Neural progenitor cell (in vitro differentiated cells): ENCODE measurements at places on chromosomes 1 and 21.
A peak's percentile ranks its signal among the peaks of the same experiment; 100 is the strongest.

- peak; percentile 67 for DNase-seq
Observed at GRCh38 chr21:31612894-31613785, 46.4 kb upstream of the SOD1 start.

- DNase-seq = peak; percentile 29
Observed at GRCh38 chr1:42484382-42484781, 21.3 kb downstream of the CCDC30 start.

- DNase-seq = no peak
Observed at GRCh38 chr1:186225096-186225495, 150.0 kb downstream of the TPR start.

DNA sequence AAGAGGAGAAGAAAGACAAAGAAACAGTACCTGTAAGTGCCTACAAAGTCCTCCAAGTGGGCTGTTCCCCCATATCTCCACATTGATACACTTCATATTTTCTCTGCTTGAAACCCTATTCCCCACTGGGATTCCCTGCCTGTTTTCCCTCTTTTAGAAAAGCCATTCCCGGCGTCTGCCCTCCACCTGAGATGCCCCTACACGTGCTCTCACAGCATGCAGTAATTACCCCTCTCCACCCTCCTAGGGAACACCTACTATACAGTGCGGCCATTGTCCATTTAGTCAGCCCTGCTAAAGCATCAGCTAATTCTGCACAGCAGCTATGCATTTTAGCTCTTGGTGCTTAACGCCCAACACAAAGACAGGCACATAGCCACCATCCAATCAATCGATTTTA lies 135.7 kb upstream of the TIAM1 start:
- DNase-seq = peak; percentile 35

DNA sequence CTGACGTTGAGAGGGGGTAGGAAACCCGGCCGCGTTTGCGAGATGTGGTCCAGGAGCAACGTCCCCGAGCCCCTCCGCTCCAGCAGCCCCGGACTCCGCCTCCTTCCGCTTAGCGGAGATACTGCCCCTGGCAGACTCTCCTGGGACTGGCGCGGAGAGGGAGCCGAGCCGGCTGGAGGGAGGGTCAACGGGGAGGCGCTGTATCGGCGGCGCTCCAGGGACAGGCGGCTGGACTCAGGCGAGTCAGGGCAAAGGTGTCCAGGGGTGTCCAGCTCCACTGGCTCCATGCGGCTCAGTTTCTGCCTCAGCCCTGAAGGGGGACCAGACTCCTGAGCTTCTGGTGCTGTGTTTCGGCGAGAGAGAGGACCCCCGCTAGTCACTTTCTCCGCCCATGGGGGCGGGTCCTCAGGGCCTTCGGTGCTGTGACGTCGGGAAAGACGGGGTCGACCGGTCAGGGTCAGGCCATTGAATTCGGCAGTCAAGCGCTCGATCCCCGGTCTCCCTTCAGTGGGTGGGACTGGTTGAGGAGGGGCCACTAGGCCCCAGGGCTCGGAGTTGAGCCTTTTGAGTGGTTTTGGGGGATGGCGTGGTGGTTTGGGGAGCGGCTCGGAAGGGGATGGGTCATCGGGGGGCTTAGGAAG lies 2.8 kb upstream of the LIX1L start:
- DNase-seq = peak; percentile 90

- DNase-seq = no peak
Observed at GRCh38 chr1:101959456-101959855, 37.3 kb downstream of the OLFM3 start.
